Naive thymus-derived CD8-positive, alpha-beta T cell (primary cell): ENCODE measurements at places on chromosomes 6 and 20.

DNA sequence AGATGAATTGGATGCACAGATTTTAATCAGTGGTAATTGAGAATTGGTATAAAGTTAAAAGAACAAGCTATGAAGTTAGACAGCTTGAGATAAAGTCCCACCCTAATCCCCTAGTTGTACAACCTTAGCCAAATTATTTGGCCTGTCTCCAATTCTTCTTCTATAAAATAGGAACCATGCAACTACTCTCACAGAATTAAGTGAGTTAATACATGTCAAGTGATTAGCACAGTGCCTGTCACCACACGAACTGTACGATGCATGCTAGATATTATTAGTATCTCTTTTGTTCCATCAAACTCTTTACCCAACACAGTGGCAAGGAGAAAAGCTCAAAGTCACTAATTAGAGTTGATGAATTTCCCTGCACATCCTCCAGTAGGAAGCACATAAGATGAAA lies 44.7 kb downstream of the MBOAT1 start:
- no peak overlapping the region for H3K27ac ChIP-seq
- no peak overlapping the region for H3K4me3 ChIP-seq
- no peaks in the 10 kb centered on the region for H3K27me3 ChIP-seq

DNA sequence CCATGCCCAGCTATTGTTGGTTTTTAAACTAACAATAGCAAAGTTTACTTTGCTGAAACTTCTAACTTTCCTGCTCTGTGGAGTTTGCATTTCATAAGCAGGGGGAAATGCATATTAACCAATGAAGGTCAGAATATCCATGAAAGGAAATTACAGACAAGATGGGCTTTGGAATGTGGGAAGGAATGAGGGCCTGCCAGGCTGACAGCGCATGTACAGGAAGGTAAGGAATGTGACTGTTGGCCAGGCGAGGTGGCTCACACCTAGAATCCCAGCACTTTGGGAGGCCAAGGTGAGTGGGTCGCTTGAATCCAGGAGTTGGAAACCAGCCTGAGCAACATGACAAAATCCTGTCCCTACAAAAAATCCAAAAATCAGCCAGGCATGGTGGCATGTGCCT lies 49.6 kb downstream of the CDK5RAP1 start:
- no peaks in the 10 kb centered on the region for H3K27me3 ChIP-seq
- no peak for DNase-seq
- no peak overlapping the region for H3K4me3 ChIP-seq
- peaks cover 5% of the 10 kb centered on the region for H3K4me1 ChIP-seq

DNA sequence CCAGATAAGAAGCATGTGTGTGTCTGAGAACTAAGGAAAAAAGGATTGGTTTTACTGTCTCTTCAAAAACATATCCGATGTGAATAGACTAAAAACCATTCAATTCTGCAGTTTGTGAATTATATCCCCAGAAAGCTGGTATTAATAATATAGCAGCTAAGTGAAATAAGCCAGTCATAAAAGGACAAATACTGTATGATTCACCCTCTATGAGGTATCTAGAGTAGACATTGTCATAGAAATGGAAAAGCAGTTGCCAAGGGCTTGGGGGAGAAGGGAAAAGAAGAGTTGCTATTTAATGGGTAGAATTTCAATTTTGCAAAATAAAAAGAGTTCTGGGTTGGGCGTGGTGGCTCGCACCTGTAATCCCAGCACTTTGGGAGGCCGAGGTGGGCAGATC lies 137.5 kb downstream of the ATXN1 start:
- H3K36me3 ChIP-seq = peaks cover 9% of the 10 kb centered on the region
- peaks cover 2% of the 10 kb centered on the region for H3K4me1 ChIP-seq
- no peak for DNase-seq
- H3K27ac ChIP-seq = no peak overlapping the region
- H3K4me3 ChIP-seq = no peak overlapping the region

DNA sequence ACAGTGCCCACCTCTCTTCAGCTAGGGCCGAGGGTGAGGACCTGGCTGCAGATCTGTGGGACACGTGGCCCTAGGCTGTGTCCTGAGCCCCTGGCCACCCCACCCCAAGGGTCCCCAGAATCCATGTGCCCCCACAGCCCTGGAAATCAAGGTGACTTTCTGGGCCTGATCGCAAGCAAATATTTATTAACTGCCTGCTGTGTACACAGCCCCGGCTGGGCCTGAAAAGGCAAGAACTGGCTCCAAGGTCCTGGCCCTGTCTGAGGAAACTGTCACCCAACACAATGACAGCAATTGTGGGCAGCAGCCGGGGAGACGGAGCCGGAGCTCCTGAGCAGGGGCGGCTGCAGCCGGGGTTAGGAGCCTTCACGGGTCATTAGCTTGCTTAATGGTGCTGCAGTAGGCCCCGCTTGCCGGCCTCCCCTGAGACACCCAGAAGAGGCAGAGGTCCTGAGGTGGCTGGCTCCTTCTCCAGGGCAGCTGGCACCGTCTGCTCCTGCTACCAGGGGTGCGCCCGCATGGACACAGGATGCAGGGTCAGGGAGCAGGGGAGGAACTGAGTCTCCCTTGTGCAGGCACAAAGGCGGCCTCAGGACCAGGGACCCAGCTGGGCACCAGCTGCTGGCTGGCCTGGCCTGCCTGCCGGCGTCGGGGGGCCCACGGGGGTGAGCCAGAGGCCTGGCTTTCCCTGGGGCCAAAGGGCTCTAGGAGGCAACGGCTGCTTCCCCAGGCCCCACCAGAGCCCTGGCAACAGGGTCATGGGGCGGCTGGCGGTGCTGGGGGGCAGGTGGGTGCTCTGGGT lies 24.1 kb downstream of the NPEPL1 start:
- no peak overlapping the region for H3K4me3 ChIP-seq
- DNase-seq = no peak
- H3K36me3 ChIP-seq = no peaks in the 10 kb centered on the region
- no peaks in the 10 kb centered on the region for H3K4me1 ChIP-seq
- peak overlapping the region; percentile 89 for H3K27ac ChIP-seq
